ENCODE measurements at places on chromosomes 12 and 14. TPM values are rescaled to one million over a fixed set of nuclear protein-coding genes. Genes with fewer than 3 reads are reported as not detected.

DNA sequence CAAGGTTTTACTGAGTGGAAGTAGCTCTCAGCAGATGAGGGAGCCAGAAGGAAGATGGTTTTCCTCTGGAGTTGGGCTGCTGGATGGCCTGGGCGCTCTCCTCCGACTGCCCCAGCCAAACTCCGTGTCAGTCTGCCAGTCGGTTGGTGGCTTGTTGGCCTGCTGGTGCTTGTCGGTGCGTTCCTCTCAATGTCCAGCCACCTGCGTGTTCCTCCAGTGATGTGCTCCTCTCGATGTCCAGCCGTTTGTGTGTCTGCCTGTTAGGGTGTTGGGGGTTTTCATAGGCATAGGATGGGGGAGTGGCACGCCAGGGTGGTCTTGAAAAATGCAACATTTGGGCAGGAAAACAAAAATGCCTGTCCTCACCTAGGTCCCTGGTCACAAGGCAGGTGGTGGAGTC is 37.0 kb upstream of the LDHB start:
- H3K36me3 ChIP-seq, result no peaks in the 10 kb centered on the region
- H3K4me3 ChIP-seq, result no peak overlapping the region
- peaks cover 3% of the 10 kb centered on the region for H3K27me3 ChIP-seq

IQSEC3 gene
- not detected for total RNA-seq

DNA sequence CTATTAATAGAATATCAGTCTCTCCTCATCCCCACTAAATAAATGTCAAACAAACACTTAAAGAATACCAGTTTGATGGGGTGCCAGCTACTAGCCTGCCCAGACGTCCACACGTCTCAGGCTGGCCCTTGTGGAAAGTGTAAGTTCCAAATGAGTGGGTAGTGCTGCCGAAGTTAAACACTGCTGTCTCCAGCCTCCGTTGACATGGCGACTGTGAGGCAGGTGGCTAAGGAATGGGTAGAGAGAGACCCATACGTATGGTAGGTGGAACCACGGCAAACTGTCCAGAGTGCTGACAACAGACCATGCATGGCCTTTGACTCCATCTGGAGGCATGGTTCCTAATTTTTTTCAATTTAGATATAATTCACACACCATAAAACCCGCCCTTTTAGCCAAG is 37.9 kb downstream of the PITPNM2 start:
- H3K27me3 ChIP-seq, result no peaks in the 10 kb centered on the region
- no peak overlapping the region for H3K4me3 ChIP-seq

DNA sequence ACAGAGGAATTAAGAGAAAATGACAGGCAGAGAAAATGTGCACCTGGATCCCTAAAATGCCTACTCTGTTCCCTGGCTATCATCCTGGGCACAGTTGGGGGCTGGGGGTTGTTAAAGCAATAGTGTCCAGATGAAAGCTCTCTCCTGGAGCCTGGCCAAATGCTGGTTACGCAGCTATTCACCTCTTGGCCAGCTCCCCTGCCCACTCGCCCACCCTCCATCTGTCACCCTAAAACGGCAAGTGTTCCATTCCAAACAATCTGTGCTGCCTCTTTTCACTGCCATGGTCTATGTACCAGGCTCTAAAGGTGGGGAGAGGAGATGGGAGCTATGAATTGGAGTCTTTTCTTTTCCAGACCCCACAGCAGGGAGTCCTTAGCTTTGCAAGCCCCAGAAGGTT is 24.7 kb upstream of the NPFF start:
- H3K4me3 ChIP-seq, result no peak overlapping the region
- no peaks in the 10 kb centered on the region for H3K27me3 ChIP-seq
- no peaks in the 10 kb centered on the region for H3K4me1 ChIP-seq
- H3K36me3 ChIP-seq, result peaks cover 28% of the 10 kb centered on the region
- no peak overlapping the region for H3K27ac ChIP-seq

SYT10 gene
- not detected for total RNA-seq

AP1G2 gene
- total RNA-seq, result 39.0 TPM

LRFN5 gene
- total RNA-seq, result not detected

DNA sequence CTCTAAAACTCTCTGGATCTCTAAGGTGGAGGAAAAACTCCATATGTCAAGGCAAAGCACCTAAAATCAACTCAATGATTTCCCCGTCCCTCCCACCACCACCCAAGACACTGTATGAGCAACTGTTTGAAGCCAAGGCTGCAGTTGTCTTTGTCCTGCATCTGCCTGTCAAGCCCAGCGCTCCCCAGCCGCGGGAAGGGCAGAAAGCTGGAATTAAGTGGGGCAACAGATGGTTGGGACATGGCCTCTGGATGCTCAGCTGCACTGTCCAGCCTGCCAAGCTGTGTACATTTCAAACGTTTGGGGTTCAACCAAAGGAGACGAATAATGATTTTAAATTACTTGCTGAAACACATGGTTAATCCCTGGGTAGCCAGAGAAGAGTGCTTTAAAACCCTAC is 42.2 kb upstream of the PTGR2 start:
- no peaks in the 10 kb centered on the region for H3K36me3 ChIP-seq
- DNase-seq, result no peak
- H3K4me3 ChIP-seq, result no peak overlapping the region
- no peaks in the 10 kb centered on the region for H3K4me1 ChIP-seq
- H3K27me3 ChIP-seq, result no peaks in the 10 kb centered on the region

GRCh38 chr14:24349742-24350141 is 10.0 kb upstream of the RIPK3 start:
- no peak overlapping the region for H3K4me3 ChIP-seq
- no peaks in the 10 kb centered on the region for H3K36me3 ChIP-seq
- H3K4me1 ChIP-seq, result no peaks in the 10 kb centered on the region

- H3K27me3 ChIP-seq, result no peaks in the 10 kb centered on the region
- H3K27ac ChIP-seq, result no peak overlapping the region
- no peak overlapping the region for H3K4me3 ChIP-seq
These were observed 326.2 kb upstream of the RGS6 start for GRCh38 chr14:71606064-71606463.

GRCh38 chr12:388541-389141 is 479 bp downstream of the KDM5A start:
- peaks cover 27% of the 10 kb centered on the region for H3K4me1 ChIP-seq
- H3K27me3 ChIP-seq, result no peaks in the 10 kb centered on the region
- peak; percentile 64 for DNase-seq
- peak overlapping the region; percentile 58 for H3K27ac ChIP-seq

DNA sequence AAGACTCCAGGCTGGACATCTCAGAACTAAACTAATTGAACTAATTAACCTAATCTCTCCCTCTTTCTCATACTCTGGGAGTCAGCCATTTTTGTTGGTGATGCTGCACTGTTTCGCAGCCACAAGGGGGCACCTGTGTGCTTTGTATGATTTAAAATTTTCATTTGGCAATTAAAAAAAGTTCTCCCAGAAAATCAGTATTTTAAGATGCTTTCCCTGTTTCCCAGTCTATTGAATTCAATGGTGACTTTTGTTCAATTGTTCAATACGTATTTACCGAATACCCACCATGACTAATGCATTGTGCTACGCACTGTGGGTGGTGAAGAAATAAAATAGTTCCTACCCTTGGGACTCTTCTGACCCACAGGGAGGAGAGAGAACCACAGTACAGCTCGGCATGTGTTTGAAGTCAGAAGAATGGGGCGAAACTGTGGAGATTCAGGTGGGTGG is 63.7 kb downstream of the ZNF664 start:
- peaks cover 6% of the 10 kb centered on the region for H3K4me1 ChIP-seq
- DNase-seq, result peak; percentile 60
- no peaks in the 10 kb centered on the region for H3K36me3 ChIP-seq
- no peak overlapping the region for H3K4me3 ChIP-seq
- H3K27ac ChIP-seq, result no peak overlapping the region

GRCh38 chr12:607541-608001 is 55.7 kb downstream of the NINJ2 start:
- no peaks in the 10 kb centered on the region for H3K27me3 ChIP-seq
- no peaks in the 10 kb centered on the region for H3K36me3 ChIP-seq
- peak overlapping the region; percentile 2 for H3K27ac ChIP-seq
- H3K4me1 ChIP-seq, result peaks cover 28% of the 10 kb centered on the region
- H3K4me3 ChIP-seq, result no peak overlapping the region
- DNase-seq, result peak; percentile 88

- peaks cover 11% of the 10 kb centered on the region for H3K4me1 ChIP-seq
- H3K27me3 ChIP-seq, result no peaks in the 10 kb centered on the region
- no peak overlapping the region for H3K4me3 ChIP-seq
- DNase-seq, result no peak
- no peaks in the 10 kb centered on the region for H3K36me3 ChIP-seq
- H3K27ac ChIP-seq, result no peak overlapping the region
These were observed 371.8 kb downstream of the ADAMTS20 start for GRCh38 chr12:43180242-43180641.

LRP1-AS gene
- not detected for total RNA-seq

DNA sequence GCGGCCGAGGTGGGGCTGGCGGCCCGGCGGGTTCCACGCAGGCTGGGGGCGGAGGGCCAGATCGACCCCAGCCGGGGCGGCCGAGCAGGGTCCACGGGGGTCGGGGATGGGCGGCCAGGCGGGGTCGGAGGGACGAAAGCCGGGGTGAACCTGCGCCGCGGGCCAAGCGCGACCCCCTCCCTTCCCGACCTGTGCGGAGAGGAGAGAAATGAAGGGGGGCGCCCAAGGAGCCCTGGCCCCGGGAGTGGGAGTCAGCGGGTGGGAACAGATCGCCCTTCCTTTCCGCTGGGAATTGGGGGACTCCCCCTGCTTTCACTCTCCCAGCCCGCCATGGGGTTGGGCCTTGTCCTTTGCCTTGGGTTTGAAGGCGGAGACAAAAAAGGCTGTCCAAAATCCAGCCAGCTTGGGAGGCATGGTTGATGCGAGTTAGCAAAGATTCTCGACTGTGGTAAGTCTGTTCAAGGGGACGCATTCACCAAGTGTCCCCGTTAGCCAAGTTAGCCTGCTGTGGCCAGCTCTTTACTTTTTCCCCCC is 559 bp upstream of the CKAP4 start:
- peak overlapping the region; percentile 97 for H3K4me3 ChIP-seq
- peak overlapping the region; percentile 90 for H3K27ac ChIP-seq
- H3K4me1 ChIP-seq, result peaks cover 27% of the 10 kb centered on the region

LBHD2 gene
- not detected for total RNA-seq

FGF6 gene
- total RNA-seq, result not detected

- H3K27me3 ChIP-seq, result no peaks in the 10 kb centered on the region
- H3K4me1 ChIP-seq, result no peaks in the 10 kb centered on the region
- H3K36me3 ChIP-seq, result no peaks in the 10 kb centered on the region
- no peak overlapping the region for H3K27ac ChIP-seq
- no peak overlapping the region for H3K4me3 ChIP-seq
These were observed 309.7 kb downstream of the BMP4 start for GRCh38 chr14:53646925-53647324.

GRCh38 chr12:7017870-7018349 is 366 bp downstream of the LPCAT3 start:
- no peak for DNase-seq
- H3K4me3 ChIP-seq, result peak overlapping the region; percentile 98
- peak overlapping the region; percentile 64 for H3K27ac ChIP-seq
- no peaks in the 10 kb centered on the region for H3K36me3 ChIP-seq
- H3K4me1 ChIP-seq, result peaks cover 10% of the 10 kb centered on the region
- no peaks in the 10 kb centered on the region for H3K27me3 ChIP-seq

OTOGL gene
- 2.0 TPM for total RNA-seq

GRCh38 chr12:83472350-83472749 is 785.6 kb downstream of the TMTC2 start:
- H3K4me3 ChIP-seq, result no peak overlapping the region
- H3K27ac ChIP-seq, result no peak overlapping the region
- no peaks in the 10 kb centered on the region for H3K36me3 ChIP-seq
- no peaks in the 10 kb centered on the region for H3K4me1 ChIP-seq

DNA sequence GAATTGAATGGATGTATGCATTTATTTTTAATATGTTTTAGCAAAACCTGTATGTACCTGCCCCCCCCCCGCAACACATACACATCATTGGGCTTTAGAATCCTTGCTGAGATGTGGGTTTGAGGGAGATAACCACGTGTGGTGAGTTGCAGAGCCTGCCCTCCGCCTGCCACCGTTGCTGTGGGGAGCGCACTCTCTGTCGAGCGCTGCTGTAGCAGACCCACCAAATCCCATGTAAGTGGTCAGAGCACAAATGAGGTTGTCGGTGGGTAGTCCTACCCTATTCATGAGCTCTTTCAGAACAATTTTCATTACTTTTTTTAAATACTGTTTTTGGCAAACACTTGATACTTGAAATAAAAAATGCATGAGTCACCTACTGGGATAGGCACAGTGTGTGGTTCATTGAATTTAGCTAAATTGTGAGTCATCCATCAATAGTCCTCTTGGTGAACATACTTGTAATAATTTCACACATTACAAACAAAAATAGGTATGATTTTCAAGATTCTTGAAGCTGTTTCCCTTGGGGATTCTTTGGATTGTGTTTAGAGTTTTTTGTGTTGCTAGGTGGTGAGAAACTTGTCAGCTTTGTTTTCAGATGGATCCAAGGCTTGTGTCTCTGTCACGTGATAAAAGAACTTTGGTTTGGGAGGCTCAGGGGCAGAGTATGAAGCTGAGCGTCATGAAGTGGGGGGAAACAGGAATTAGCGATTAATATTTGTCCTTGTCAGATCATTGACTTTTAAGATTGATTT is 107.6 kb downstream of the PTCSC3 start:
- DNase-seq, result no peak
- H3K4me1 ChIP-seq, result no peaks in the 10 kb centered on the region
- H3K27me3 ChIP-seq, result no peaks in the 10 kb centered on the region
- no peak overlapping the region for H3K4me3 ChIP-seq

KRT86 gene
- total RNA-seq, result not detected

DNA sequence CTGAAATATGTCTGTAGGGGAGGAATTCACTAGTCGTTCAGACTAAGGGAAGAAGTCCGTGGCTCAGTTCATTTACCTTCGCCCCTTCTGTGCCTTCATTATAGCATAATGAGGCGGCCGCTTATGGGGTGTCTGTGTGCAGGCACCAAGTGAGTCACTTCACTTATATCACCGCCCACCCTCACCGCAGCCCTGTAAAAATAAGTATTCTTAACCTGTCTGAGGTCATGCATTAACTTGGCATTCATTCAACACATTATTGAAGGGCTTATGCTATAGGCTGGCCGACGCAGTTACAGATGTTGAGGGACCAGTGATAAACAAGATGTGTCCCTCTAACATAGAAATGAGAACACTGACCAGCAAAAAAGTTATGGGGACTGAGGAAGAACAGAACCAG is 47.7 kb upstream of the PTCSC3 start:
- DNase-seq, result no peak
- no peaks in the 10 kb centered on the region for H3K36me3 ChIP-seq
- peaks cover 5% of the 10 kb centered on the region for H3K4me1 ChIP-seq
- H3K4me3 ChIP-seq, result no peak overlapping the region
- H3K27me3 ChIP-seq, result peaks cover 7% of the 10 kb centered on the region
- H3K27ac ChIP-seq, result no peak overlapping the region

- no peak for DNase-seq
- H3K27me3 ChIP-seq, result no peaks in the 10 kb centered on the region
- no peak overlapping the region for H3K27ac ChIP-seq
These were observed 330.1 kb downstream of the NELL2 start for GRCh38 chr12:44546060-44546459.

GRCh38 chr14:20873370-20874177 is 17.6 kb upstream of the RNASE3 start:
- H3K27ac ChIP-seq, result no peak overlapping the region
- peak overlapping the region; percentile 15 for H3K4me3 ChIP-seq
- H3K27me3 ChIP-seq, result peaks cover 5% of the 10 kb centered on the region
- H3K36me3 ChIP-seq, result no peaks in the 10 kb centered on the region
- peaks cover 7% of the 10 kb centered on the region for H3K4me1 ChIP-seq
- peak; percentile 73 for DNase-seq

Data from endothelial cell of umbilical vein (primary cell).